ENCODE measurements at places on chromosomes 1 and 21.
A peak's percentile ranks its signal among the peaks of the same experiment; 100 is the strongest.

DNA sequence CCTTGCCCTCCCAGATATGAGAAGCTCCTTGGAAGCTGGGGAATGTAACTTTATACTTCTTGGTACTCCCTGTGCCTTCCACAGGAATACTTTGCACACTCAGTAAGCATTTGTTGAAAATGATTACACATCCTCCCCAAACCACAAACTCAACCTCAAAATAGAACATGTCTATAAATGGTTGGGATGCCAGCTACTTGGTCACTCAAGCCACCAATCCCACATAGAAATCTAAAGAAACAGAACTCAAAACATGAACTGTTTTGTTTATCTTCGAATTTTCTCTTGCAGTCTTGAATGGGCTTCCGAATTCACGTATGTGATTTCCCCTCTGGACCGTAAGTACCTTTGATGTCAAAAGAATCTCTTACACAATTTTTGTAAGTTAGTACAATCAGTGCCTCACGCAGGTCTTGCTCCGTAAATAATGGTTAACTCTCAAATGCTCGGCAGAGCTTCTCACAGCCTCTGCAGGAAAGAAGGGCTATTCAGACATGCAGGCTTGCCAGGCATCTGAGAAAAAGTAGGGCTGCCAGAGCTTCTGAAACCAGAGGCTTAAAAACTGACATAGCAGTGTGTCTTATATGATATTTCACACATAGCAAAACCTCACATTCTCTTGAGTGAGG is 26.9 kb downstream of the SORT1 start:
- DNase-seq, result peak; percentile 90

- no peak for DNase-seq
These were observed 29.1 kb downstream of the TTC39A start for GRCh38 chr1:51301152-51301843.

GRCh38 chr1:95650631-95651030 is 416.6 kb downstream of the RWDD3 start:
- DNase-seq, result no peak

DNA sequence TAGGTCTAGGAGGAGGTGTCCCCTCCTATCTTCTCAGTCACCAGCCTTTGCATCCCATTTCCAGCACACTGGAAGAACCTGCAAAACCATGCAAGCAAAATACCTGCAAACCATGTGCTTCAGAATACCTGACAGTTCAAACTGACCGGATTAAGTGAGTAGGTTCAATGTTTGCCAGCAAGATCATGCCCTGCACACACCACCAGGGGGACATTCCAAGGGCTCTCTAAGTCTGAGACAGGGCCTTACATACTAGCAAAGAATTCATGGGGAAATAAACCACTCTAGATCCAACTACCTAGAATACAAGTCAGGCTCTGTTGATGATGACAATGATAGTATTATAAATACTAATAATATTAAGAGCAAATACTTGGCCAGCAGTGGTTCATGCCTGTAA is 27.6 kb downstream of the INPP5B start:
- DNase-seq, result no peak

DNA sequence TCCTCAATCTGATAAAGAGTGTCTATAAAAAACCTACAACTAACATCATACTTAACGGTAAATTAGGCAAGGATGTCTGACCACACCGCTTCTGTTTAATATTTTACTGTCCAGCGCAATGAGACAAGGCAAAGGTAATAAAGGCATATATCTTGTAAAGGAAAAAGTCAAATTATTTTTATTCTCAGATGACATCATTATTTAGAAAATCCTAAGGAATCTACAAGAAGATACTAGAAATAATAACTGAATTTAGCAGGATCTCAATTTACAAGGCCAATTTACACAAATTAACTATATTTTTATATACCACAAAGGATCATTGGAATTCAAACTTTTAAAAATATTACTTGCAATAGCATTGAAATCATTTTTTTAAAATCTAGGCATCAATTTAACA is 29.4 kb downstream of the GJA4 start:
- no peak for DNase-seq

- DNase-seq, result no peak
These were observed 8.7 kb upstream of the COX20 start for GRCh38 chr1:244826712-244827111.

DNA sequence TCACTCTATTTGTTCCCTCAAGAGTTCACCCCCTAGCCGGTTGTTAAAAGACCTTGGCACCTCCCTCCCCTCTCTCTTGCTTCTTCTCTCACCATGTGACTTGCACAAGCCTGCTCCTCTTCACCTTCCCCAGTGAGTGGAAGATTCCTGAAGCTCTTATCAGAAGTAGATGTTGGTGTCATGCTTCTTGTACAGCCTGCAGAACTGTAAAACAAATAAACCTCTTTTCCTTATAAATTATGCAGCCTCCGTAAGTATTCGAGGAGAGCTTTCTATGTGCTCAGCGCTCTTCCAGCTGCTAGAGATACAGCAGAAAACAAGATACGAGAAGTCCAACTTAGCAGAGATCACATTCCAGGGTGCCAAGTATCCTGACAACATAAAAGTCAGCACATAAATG is 147.0 kb upstream of the RUNX1 start:
- no peak for DNase-seq

- DNase-seq, result no peak
These were observed 30.2 kb downstream of the NUCKS1 start for GRCh38 chr1:205719762-205720161.

DNA sequence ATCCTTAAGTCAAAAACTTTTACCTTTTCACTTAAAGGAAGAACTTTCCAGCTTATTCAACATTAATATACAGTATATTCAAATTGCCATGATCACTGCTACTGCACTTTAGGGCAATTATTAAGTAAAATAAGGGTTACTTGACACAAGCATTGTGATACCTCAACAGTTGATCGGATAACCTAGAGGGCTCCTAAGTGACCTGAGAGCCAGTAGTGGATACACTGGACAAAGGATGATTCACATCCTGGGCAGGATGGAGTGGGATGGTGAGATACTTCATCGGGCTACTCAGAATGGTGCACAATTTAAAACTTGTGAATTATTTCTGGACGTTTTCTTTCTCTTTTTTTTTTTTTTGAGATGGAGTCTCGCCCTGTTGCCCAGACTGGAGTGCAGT is 54.5 kb upstream of the PPM1J start:
- DNase-seq, result no peak

DNA sequence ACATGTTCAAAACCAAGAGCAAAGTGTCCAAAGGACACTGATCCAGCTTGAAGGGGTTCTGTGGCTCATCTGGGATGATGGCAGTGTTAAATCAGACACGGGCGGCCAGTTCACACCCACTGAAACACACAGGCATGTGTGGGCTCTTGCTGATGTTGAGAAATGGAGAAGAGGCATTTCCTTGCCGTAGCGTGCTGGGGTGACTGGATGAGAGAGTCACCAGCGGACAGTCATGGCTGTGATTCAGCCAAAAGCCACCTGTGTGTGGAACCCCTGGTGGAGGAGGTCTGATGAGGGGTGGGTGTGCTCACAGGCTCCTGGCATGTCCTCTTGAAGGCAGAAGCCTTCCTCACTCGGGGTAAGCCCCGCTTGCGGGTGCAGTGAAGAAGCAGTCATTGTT is 7.2 kb downstream of the C1orf35 start:
- DNase-seq, result no peak

DNA sequence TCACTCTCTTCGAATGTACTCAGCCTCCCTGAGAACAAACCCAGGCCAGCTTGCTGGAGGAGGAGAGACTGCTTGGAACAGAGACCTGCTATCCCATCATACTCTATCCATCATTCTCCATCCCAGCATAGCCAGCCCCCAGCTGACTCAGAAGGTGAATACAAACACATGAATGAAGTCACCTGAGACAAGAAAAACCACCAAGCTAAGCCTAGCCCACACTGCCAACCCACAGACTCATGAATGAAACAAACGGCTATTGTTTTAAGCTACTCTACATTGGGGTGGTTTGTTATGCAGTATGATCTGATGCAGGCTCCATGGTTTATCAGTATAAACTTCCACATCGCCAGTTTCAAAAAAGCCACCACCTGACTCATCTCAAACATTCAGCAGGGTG is 395.6 kb downstream of the SETD4 start:
- DNase-seq, result no peak

DNA sequence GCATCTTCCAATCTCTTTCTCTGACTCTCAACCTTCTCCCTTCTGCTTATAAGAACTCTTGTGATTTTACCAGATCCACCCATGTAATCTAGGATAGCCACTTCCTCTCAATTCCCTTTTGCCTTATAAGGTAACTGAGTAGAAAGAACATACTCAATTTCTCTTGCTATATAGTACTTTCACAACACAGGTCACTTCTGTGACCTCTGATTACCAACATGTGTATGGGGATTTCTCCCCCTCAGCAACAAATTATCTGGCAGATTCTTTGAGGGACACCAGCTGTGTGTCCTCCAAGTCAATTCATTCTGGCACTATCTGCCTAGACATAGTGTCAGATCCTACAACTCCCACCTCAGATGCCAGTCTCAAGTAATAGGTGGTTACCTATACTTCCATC is 62.5 kb downstream of the IL23R start:
- DNase-seq, result no peak

- DNase-seq, result no peak
These were observed 29.7 kb downstream of the CHODL start for GRCh38 chr21:18274370-18274769.

- DNase-seq, result no peak
These were observed 213.1 kb downstream of the HHAT start for GRCh38 chr1:210541680-210542358.

- peak; percentile 59 for DNase-seq
These were observed 7.6 kb upstream of the ERG start for GRCh38 chr21:38505654-38506523.

DNA sequence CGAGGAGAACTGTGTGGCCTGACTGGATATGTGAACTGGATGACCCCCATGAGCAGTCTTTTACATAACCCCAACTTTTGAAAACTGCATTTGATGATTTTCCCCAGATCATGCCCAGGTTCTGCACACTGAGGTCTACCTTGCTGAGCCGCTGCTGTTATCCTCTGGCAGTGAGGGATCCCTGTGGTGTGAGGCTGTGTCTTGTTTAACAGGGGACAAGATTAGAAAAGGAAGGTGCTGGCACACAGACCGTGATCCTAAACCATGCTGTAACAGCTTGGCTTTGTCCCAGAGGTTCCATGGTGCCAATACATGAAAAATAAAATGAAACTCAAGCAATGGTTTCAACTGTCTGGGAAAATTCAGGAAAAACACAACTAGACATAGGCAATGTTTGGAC is 134.2 kb downstream of the ZZZ3 start:
- DNase-seq, result no peak

- DNase-seq, result no peak
These were observed 38.1 kb downstream of the GNB1 start for GRCh38 chr1:1852619-1853414.

- no peak for DNase-seq
These were observed 247.9 kb upstream of the CSF3R start for GRCh38 chr1:36730599-36730998.

DNA sequence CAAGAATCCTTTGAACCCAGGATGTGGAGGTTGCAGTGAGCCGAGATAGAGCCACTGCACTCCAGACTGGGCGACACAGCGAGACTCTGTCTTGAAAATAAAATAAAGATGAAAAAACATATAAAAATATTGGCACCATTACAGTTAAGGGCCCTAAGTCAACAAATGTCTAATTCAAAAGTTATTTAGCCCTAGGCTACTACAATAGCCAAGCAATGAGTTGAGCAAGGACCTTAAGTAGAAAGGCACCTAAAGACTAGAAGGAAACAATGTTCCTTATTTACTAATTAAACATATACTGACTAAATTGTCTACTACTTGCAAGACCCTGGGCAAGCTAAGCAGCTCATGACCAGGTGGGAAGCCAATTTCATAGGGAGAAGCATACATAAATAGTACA is 4.1 kb downstream of the PIK3R3 start:
- DNase-seq, result peak; percentile 46

- DNase-seq, result no peak
These were observed 1234.3 kb upstream of the B3GALT2 start for GRCh38 chr1:194420706-194421105.

- DNase-seq, result no peak
These were observed 306.2 kb downstream of the FAM72C start for GRCh38 chr1:143665606-143666005.

DNA sequence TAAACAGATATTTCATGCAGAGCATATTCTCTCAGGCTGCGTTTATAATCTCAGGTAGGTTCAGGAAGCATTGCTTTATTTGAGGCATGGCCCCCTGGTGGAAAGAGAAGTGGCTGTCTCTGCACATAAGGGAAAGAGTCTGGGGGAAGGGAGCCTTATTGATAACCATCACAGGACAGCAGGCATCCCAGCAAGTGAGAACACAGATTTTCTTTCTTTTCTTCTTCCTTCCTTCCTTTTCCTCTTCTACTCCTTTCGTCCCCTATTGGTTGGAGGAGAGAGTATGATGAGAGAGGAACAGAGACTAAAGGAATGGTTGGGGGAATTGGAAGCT is 21.9 kb downstream of the TSNAX start:
- DNase-seq, result no peak

DNA sequence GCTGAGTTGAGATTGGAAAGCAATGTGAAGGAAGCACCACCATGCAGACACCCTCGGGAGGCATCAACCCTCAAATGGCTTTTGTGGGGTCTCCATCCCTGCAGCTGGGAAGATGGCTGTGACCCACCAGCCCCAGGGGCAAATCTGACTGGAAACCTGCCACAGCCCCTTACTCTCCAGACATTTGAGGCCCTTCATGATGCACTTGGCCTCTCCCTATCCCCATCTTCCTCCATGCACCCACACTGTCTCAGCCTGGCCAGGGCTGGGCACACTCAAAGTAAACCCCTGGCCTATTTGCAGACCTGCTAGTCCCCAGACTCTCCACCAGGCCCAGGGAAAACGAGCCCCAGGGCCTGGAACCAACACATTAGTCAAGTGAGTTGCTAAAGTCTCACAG is 205.2 kb downstream of the MATN1 start:
- DNase-seq, result no peak

DNA sequence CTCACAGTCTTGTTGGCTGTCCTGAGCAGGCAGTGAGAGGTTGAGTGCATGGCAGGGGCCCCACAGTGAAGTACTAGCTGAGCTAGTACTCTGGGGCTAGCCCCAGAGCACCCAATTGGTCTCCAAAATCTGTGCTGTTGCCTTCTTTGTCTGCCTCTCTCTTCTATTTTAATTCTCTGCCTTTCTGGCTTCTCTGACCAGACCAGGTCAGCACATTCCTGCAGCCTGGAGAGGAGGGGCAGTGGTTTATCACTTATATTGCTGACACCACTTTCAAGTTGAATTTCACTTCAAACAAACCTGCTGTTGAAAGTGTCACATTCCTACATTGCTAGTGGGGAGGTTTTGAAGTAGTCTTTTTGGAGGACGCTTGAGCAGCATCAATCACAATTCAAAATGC is 628.7 kb downstream of the PTPRU start:
- no peak for DNase-seq

- no peak for DNase-seq
These were observed 84.7 kb downstream of the DISP3 start for GRCh38 chr1:11563560-11564069.

All from fibroblast of gingiva (primary cell).